T-helper 17 cell (primary cell): ENCODE measurements at places on chromosomes 4 and X.

GRCh38 chrX:46461660-46462191, 83.5 kb downstream of the ZNF674 start:
- no peak for DNase-seq

- no peak for DNase-seq
Measured at GRCh38 chr4:176467001-176467400, 147.2 kb downstream of the SPCS3 start.

GRCh38 chr4:26762650-26763049, 98.0 kb upstream of the STIM2 start:
- no peak for DNase-seq

DNA sequence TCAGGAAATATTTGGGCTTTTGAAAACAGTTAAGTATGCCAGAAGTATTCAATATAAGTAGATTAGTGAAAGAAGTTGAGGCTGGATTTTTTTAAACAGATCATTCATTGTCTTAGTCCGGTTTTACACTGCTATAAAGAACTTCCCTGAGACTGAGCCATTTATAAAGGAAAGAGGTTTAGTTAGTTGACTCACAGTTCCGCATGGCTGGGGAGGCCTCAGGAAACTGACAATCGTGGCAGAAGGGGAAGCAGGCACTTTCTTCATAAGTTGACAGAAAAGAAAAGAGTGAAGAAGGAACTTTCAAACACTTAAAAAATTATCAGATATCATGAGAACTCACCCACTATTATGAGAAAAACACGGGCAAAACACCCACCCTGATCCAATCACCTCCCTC, 31.1 kb upstream of the CYLC1 start:
- DNase-seq = no peak

DNA sequence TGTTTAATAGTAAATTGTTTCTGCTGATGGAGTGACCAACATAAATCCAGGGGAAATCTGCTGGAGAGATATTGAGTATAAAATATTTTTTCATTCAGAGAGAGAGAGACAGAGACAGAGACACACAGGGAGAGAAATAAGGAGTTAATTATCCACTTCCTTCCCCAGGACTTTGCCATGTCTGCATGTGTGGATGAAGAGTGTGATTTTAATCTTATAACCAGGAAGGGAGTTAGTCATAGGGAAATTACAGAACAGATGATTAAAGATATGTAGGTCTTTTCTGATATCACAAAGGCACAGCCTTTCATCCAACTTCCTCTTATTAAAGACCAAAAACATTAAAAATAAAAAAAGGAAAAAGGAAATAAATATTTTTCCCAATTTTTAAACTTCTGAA, 526.3 kb downstream of the SPRY1 start:
- no peak for DNase-seq

DNA sequence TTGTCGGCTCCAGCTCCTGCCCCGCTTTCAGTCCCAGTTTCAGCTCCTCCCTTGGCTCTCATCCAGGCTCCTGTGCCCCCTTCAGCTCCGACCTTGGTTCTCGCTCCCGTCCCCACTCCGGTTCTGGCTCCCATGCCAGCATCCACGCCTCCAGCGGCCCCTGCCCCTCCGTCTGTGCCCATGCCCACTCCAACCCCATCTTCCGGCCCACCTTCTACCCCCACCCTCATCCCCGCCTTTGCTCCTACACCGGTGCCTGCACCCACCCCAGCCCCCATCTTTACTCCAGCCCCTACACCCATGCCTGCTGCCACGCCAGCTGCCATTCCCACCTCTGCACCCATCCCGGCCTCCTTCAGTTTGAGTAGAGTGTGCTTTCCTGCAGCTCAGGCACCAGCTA, 31.2 kb downstream of the BCORL1 start:
- no peak for DNase-seq

GRCh38 chr4:61493041-61493440, 292.9 kb downstream of the ADGRL3 start:
- no peak for DNase-seq

DNA sequence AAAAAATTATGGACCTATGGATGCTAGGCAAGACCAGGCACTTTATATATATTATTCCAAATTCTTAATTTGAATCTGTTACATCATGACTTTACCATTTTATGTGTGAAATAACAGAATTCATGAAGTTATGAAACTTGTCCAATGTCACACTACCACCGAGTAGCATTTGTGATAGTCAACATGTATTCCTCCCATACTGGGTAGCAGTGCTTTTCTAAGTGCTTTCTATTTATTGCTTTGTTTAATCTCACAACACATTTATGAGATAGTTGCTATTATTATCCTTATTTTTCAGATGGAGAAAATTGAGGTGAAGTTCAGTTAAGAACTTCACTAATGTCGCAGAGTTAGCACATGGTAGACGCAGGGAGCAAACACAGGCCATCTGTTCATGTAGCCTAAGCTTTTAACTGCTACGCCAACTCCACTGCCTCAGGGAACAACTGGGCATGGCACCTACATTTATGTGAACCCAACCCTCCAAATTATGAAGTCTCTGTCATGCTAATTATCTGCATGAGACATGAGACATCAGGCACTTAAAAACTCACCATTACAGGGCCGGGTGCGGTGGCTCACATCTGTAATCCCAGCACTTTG, 20.8 kb downstream of the GUCY1A1 start:
- DNase-seq = no peak

GRCh38 chr4:107683873-107684272, 36.2 kb downstream of the PAPSS1 start:
- no peak for DNase-seq

- no peak for DNase-seq
Measured at GRCh38 chr4:87946766-87947165, 28.7 kb upstream of the SPP1 start.
